ENCODE measurements at places on chromosomes 2 and 18.

DNA sequence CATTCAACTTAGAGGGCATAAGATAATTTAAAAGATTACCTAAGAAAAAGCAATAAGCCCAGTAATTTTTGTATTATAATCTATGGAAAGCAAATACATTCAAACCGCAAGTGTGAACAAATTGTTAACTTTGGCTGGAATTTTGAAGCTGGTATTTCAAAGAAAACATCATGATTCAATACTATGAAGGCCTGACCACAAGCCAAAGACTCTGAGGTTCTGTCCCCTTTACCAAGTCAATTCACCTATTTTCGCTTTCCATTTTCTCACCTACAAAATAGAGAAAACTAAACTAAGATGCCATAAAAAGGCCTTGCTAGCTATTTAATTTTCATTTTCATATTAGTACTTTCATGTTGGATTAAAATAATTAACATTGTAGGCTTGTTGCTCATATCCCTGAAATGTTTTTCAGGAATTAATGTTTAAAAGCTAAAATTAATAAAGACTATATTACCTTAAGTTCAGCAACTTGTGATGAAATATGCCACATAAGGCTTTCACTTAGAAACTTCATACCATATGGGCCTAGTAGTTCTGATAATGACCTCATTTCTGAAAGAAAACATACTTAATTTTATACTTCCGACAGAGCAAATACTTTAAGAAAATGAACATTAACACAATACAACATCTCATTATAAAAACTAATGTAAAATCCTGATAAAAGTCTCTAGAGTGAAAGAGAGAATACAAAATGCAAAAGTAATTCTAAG lies 85.7 kb upstream of the FRZB start:
- no peak for DNase-seq

GRCh38 chr2:1976112-1976511 lies 231.8 kb upstream of the PXDN start:
- no peak for DNase-seq

DNA sequence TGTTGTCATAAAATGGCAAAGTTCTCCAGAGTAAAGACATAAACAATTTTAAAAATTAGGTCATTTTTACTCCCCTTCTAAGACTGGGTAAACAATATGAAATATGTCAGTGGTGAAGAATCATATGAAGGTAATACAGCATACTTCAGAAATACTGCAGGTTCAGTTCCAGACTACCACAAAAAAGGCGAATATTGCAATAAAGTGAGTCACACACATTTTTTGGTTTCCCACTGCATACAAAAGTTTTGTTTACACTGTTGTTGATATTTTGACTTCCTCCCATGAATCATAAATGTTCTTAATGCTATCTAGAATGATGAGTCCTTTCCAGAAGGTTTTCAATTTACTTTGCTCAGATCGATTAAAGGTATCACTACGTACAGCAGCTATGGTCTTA lies 73.5 kb downstream of the SMC6 start:
- DNase-seq: no peak

- no peak for DNase-seq
These were observed 5.0 kb downstream of the ARL4C start for GRCh38 chr2:234491897-234492296.

DNA sequence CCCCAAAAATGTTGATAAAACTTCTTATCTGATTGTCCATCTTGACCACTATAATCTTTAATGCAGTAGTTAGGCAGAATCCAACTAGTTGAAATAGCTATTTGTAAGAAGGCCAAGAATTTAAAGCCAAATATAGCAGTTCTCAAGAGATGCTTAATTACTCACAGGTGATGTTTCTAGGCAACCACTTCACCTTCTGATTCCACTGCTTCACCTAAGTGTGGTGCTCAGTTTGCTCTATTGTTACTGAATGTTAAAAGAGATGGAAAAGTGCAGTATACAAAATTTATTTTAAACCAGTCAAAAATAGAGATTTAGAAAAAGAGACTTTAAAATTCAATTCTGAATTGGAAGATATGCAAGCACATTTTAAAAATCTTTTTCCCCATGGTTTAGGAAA lies 539.4 kb downstream of the ZNF804A start:
- no peak for DNase-seq

- peak; percentile 55 for DNase-seq
These were observed 4.1 kb downstream of the TCF23 start for GRCh38 chr2:27152796-27153464.

DNA sequence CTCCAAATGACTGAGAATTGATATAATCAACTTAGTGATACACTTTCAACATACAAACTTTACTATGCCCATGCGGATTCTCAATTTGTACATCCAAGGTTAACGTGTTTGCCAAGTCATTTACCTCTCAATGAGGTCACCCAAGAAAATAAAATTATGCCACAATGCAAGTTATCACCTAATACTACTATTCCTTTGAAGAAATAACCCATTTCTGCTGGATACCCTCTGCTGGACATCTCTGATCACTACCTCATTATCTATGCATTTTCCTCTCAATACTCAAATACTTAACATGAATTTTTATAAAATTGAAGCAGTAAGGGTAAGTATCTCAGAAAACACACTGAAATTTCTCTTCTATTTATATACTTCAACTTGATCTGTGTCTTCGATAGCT lies 12.7 kb downstream of the HNRNPLL start:
- DNase-seq: no peak

DNA sequence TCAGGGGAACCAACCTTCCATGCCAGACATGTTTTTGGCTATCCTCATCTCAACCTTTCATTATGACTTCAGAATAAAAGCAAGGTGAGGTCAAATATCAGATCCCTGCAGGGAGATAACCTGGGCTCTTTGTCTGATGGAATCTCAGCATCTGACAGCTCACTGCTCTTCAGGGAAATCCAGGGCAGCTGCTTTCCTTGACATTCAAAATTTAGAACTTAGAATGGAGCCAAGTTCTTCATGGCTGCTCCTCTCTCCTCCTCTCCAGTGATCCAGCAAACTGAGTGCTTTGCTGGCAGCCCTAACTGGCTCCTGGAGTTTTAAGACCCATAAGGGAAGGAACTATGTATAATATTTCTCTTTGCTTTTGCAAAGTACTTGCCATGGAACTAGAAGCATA lies 716.3 kb downstream of the TSN start:
- no peak for DNase-seq

DNA sequence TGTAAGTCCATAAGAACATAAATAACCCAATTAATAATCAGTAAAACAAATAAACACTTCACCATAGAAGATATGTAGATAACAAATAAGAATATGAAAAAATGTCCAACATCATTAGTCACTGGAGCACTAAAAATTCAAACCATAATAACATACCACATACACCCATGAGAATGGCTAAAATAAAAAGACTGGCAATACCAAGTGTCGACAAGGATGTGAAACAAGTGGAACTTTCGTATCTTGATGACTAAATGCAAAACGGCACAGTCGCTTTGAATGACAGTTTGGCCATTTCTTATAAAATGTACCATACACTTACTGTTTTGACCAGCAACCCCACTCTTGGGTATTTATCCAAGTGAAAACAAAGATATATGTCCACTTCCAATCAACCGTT lies 26.8 kb downstream of the ANKMY1 start:
- no peak for DNase-seq

- peak; percentile 18 for DNase-seq
These were observed 247.3 kb upstream of the SP5 start for GRCh38 chr2:170467568-170468422.

DNA sequence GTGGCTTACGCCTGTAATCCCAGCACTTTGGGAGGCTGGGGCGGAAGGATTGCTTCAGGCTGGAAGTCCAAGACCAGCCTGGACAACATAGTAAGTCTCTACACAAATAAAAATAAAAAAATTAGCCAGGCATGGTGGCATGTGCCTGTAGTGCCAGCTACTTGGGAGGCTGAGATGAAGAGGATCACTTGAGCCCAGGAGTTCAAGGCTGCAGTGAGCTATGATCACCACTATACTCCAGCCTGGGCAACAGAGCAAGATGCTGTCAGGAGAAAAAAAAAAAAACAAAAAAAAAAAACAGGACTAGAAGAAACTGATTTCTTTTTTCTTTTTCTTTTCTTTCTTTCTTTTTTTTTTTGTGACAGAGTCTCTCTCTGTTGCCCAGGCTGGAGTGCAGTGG lies 13.6 kb downstream of the SPDYA start:
- no peak for DNase-seq

DNA sequence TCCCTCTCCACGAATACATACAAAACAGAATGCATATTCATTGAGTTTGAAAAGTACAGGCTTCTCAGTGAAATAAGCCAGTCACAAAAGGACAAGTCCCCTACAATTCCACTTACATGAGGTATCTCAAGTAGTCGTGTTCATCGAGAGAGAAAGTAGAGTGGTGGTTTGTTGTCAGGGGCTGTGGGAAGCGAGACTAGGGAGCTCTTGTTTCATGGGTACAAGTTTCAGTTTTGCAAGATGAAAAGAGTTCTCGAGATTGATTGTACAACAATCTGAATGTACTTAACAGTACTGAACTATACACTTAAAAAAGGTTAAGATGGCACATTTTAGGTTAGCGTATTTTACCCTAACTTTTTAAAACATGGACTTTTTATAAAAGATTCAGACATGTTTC lies 71.5 kb upstream of the TTC39C start:
- no peak for DNase-seq

DNA sequence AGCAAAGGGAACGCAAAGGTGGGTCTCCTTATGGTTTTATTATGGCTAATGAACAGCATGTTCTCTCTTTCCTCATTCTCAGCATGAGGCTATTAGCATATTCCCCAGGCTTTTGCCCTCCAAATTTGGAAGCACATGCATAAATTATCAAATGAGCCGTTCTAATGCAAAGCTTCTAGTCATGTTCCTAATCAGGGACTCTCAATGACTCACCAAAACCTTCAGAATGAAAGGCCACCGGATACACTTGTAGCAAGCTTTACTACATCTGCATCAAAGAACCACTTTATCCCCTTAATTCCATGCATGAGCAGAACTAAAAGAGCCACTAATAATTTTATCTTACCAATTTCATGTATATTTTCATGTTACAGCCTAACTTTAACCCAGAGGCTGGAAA lies 310.5 kb downstream of the LRATD1 start:
- DNase-seq: no peak

DNA sequence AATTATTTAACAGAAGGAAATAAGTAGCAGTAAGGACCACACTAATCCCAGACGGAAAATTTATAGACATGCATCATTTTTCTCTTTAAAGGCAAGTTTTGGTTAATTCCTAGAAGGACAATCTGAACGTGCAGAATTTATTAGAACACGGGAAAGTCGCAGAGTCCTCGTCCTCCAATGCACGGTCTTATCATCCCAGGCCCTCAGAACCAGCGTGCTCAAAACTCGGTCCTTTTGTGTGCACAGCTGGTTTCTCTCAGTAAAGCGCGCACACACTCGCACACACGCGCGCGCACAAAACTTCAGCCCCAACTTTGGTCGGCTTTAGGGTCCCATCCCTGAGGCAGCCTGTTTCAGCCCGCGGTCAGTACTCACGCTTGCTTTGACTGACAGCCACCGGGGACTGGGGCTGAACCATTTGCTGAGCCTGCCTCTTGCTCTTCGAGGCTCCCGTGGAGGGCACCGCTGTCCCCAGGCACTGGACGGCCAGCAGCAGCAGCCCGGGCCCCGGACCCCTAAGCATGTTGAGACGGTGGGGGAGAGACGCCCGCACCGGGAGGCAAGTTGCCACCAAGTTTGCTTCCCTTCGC lies 493 bp downstream of the FN1 start:
- peak; percentile 14 for DNase-seq

DNA sequence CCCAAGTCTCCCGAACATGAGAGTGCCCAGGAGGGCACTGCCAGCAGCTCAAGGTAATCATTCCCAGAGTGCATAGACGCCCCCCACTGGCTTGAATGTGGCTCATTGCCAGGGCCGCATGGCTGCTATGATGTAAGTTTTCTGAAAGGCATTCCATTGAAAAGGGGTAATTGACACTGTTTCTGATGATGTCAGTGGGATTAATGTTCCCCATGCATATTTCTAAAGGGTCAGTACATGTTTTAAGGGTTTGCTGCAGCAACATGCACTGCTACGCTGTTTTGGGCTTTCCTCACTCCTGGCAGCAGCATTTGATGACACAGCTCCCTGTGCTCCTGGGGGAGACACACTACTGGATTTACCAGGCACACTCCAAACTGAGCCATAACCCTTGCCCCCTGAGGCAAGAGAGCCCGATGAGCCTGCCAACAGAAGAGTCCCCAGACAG lies 36.7 kb downstream of the KIAA2012 start:
- peak; percentile 88 for DNase-seq

- no peak for DNase-seq
These were observed 590 bp downstream of the MDH1 start for GRCh38 chr2:63589148-63589958.

DNA sequence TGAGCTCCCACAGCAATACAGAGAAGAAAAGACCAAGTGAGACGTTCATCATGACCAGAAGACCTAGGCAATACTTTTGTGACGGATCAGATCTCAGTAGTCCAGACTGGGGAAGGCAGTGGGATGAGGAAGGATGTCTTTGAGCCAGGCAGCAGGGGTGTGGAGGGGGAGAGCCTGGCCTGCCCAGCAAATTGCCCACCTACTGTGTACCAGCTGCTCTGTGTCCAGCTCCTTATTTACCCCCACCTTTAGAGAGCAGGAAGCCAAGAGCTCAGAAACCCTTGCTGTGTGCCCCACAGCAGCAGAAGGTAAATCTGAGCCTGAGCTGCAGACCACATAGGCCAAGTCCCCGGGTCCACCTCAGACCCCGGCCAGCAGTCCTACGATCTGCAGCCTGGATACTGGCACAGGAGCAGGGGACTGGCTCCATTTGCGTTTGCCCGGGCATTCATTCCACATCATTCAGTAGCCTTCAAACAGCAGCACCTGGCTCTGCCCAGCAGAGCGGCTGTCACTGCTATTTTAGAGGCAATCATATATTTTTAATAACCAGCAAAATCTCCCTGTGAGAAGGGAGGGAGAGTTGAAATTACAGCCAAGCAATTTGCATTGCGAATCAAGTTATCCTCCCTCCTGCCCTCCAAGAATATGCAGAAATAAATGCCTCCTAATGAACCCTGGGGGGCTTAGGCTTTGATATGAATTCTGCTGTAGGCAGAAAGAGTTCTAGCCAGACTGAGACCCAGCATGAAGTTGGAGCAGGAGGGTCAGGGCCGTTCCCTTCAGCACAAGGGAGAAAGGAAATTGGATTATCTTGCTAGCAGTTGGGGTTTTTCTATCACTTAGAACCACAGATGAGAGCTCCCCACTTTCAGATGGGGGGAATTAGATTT lies 110.0 kb upstream of the FZD7 start:
- no peak for DNase-seq

GRCh38 chr2:12222554-12222953 lies 476.1 kb downstream of the LPIN1 start:
- peak; percentile 21 for DNase-seq

- DNase-seq: peak; percentile 16
These were observed 848.8 kb upstream of the KLHL29 start for GRCh38 chr2:22536133-22536532.

- no peak for DNase-seq
These were observed 477 bp upstream of the WDCP start for GRCh38 chr2:24047703-24048033.

- DNase-seq: peak; percentile 41
These were observed 13.7 kb downstream of the NCKAP1 start for GRCh38 chr2:183024339-183025095.

- no peak for DNase-seq
These were observed 3.7 kb upstream of the TGFA start for GRCh38 chr2:70557171-70557838.

- DNase-seq: peak; percentile 81
These were observed 1202.5 kb downstream of the DSC3 start for GRCh38 chr18:29840089-29840488.

Data from fibroblast of mammary gland (primary cell).